ENCODE measurements at places on chromosomes 5 and 9. TPM values are rescaled to one million over a fixed set of nuclear protein-coding genes. Genes with fewer than 3 reads are reported as not detected.

DNA sequence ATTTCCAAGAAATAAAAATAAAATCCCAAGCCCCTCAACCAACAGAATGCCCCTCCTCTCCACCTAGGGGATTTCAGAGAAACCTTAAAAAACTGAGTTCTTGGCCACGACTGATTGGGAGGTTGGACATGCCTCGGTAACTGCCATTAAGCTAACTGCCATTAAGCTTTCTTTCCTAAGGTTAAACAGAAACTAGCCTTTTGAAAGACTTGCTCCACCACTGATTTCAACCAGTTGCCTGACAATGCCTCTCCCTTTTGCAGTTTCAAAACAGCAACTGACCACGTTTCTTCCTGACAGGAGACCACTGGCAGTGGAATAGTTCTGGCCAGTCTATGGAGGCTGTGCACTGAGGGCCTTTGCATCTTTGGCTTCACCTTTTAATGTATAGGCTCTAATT lies 39.3 kb upstream of the TRPC7 start:
- no peaks in the 10 kb centered on the region for H3K27me3 ChIP-seq
- H3K4me1 ChIP-seq = no peaks in the 10 kb centered on the region
- no peak overlapping the region for H3K4me3 ChIP-seq

The GPR151 gene
- total RNA-seq = not detected

The ANP32B gene
- 75.1 TPM for total RNA-seq

DNA sequence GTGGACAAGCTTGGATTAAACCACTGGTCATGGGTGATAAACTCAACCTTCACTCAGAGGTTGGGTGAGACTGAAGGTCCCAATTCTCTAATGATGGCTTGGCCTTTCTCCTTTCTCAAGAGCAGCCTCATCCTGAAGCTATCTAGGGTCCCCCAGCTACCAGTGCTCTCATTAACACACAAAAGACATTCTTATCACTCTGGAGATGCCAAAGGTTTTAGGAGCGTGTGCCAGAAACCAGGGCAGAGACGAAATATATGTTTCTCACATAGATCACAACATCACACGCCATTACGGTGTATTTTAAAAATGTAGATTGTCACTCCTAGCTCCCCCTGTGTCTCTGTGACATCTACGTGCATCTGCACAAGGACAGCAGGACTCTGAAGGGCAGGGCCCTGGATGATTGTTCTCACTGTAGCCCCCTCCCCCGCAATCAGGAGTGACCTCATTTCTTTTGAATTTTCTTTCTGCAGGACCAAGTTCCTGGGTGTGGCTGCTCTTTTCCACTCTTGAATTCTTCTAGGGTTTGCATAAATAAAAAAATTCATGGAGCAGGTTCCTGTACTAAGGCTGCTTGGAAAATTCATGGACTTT lies 311.3 kb downstream of the GADD45G start:
- H3K4me3 ChIP-seq = no peak overlapping the region
- no peak for DNase-seq
- H3K27ac ChIP-seq = no peak overlapping the region
- no peaks in the 10 kb centered on the region for H3K27me3 ChIP-seq
- no peaks in the 10 kb centered on the region for H3K4me1 ChIP-seq
- no peaks in the 10 kb centered on the region for H3K36me3 ChIP-seq

DNA sequence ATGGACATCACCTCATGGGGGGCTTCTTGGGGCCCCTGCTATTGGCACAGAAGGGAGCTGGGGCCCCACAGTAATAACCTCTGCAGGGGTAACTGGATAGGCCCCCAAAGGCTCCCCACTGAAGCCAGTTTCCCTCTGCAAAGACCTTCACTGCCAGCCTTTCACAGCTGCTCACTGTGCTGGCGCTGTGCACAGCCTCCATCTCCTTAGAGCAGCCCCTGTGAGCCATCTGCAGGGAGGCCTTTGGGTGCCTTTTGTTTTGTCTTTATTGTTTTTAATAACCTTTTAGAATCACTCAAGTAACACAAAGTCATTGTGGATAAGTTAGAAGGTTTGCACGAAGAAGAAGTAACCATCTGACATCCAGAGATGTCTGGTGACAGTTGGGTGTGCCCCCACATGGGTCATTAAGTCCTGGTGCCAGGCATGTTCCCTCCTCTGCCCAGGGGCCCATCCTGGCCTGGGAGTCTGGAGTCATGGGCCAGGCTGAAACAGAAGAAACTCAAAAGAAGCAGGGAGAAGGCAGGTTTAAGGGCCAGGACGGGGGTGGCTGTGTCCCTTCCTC lies 42.7 kb downstream of the NCS1 start:
- H3K36me3 ChIP-seq = no peaks in the 10 kb centered on the region
- no peaks in the 10 kb centered on the region for H3K27me3 ChIP-seq
- H3K27ac ChIP-seq = no peak overlapping the region
- no peak overlapping the region for H3K4me3 ChIP-seq
- DNase-seq = no peak
